Smooth muscle cell of bladder (primary cell): ENCODE measurements at places on chromosomes 11 and 22. TPM values are rescaled to one million over a fixed set of nuclear protein-coding genes. Genes with fewer than 3 reads are reported as not detected.

SPTBN2 gene
- 0.43 and 1.1 TPM in 2 replicates for total RNA-seq

CELSR1 gene
- 0.14 and 0.65 TPM in 2 replicates for total RNA-seq

AIFM3 gene
- 0.57 and 1.3 TPM in 2 replicates for total RNA-seq

OR52N4 gene
- not detected in 2 replicates for total RNA-seq

MUC2 gene
- not detected in 2 replicates for total RNA-seq

CABP4 gene
- not detected in 2 replicates for total RNA-seq

NPAS4 gene
- total RNA-seq, result not detected in 2 replicates

FREY1 gene
- 1.00 and 1.4 TPM in 2 replicates for total RNA-seq

PRCP gene
- total RNA-seq, result 43.1 and 82.3 TPM in 2 replicates

OR5M3 gene
- not detected in 2 replicates for total RNA-seq

FAM227A gene
- total RNA-seq, result 1.6 and 2.1 TPM in 2 replicates

IFTAP gene
- 30.3 and 40.9 TPM in 2 replicates for total RNA-seq
